ENCODE measurements at places on chromosomes 16 and 17.

DNA sequence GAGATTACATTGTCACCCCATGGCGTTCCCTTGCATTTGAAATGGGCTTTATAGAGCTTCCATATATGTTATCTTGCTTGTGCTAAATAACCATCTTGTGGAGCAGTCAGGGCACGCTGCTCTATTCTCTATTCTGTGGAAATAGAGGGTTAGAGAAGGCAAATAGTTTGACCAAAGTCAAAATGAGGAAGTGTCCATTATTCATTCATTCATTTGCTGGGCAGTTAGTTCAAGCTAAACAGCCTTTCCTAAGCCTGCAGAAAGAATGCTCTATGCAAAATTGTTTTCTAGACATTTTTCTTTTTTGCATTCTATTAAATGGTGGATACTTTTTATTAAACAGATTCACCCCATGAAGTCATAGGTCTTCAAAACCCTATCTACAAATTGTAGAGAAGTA lies 67.8 kb upstream of the ELAC2 start:
- no peak for DNase-seq

DNA sequence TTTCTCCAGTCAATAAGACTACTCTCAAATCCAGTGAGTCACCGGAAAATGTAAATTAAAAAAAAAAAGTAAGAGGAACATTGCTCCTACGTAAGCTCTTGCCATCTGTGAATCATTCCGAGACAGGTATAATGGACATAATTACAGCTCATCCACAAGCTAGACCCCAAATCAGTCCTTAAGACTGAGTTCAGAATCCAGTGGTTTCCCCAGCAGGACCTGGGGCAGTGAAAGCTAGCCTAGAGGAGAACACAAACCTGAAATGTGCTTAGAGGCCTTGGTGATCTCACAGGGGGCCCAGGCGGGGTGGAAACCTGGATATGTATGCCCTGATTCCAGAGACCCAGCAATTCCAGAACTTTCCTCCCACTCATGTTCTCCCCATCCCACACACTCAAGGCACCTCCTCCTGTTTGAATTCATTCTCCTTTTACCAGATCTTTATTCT lies 132.0 kb downstream of the COPRS start:
- no peak for DNase-seq

DNA sequence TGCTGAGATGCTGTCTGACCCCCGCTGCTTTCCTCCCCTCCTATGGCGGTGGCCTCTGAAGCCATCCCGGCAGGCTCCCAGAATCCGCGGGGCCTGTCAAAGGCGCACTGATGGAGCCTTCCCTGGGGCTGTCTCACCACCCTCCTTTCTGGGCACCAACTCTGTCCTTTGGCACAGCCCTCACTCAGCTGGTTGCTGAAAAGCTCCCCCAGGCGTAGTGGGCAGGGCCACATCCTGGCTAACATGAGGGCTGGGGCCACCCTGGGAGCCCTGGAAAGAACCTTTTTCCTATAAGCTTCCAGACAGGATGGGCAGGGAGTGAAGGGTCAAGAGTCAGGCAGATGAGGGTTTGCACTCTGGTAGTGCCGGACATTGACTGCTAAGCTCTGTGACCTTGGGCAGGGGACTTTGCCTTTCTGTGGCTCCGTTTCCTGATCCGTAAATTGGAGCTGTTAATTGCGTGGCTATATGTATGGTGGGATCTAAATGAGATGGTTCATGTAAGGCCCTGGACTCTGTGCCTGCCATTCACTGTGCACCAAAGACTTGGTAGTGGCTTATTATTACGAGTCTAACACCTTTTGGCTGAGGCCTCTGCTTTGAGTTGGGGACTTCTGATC lies 27.6 kb upstream of the LASP1NB start:
- DNase-seq = no peak

GRCh38 chr17:2002767-2003329 lies 22.3 kb downstream of the RTN4RL1 start:
- no peak for DNase-seq

- no peak for DNase-seq
These were observed 10.2 kb upstream of the NATD1 start for GRCh38 chr17:21263376-21263775.

DNA sequence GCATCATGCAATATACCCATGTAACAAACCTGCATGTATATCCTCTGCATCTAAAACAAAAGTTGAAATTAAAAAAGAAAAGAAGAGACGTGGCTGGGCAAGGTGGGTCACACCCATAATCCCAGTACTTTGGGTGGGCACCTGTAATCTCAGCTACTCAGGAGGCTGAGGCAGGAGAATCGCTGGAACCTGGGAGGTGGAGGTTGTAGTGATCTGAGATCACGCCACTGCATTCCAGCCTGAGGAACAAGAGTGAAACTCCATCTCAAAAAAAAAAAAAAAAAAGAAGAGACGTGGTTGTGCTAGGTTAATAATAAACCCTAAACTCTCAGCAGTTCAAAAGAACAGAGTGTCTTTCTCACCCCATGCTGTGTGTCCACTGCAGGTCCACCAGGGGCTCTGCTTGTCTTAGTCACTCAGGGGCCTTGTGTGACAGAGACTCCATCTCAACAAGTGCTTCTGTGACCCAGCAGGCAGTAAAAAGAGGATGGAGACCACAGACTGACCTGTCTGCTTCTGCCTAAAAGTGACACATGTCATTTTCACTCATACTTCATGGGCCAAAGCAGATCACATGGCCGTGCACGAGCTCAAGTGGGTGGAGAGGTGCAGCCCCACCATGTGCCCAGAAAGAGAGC lies 22.3 kb upstream of the N4BP1 start:
- DNase-seq = no peak

DNA sequence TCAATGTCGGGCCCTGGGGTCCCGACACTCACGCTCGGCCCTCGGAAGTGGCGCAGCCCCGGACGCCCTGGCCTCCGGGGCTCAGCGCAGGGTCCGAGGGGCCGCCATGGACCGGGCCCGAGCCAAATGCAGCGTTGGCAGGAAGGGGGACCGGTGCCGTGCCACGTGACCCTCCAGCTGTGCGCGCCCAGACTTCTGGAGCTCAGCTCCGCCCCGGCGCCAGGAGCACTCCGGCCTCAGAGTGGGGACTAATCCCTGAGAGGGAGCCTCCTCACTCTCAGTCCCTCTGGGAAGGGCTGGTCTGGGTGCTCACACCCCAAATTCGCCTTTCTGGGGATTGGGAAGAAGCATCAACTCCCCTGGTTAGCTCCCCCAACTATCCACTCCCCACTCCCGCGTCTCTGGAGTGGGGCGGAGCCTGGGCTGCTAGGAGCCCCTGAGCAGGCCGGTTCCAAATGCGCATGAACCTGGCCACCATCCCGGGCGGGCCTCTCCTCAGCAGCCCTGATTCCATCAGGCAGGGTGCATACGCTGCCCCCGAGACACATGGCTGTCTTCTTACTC lies at the start of gene B3GNT9:
B3GNT9 (minus strand) TSS at position 166 of the 564 bp plus-strand sequence. CDS start 513 bp downstream, outside the sequence.
- DNase-seq = no peak

DNA sequence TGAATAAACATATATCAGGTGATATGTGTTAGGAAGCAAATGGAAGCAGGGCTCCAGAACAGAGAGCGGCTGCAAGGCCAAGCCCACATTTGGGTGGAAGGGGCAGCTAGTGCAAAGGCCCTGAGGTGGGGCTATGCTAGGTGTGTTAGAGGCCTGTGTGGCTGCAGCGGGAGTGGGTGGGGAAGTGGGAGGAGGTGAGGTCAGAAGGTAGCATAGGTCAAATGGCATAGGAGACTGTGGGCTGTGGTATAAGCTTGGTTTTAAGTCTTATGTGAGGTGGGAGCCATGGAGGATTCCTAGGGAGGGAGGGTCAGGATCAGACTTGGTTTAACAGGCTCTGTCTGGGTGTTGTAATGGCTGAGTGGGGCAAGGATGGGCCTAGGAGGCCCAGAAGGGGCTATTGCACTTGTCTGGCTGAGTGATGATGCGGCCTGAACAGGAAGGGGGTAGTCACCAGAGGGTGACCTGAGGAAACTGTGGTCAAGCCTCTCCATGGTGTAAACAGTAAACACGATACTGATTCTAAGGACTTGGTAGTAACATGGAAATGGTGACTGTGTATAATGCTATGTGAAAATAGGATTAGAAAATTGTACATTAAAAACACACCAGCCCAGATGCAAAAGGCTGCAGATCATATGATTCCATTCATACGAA lies 31.1 kb downstream of the RAI1 start:
- no peak for DNase-seq

GRCh38 chr16:81601008-81601428 lies 156.4 kb downstream of the CMIP start:
- no peak for DNase-seq

DNA sequence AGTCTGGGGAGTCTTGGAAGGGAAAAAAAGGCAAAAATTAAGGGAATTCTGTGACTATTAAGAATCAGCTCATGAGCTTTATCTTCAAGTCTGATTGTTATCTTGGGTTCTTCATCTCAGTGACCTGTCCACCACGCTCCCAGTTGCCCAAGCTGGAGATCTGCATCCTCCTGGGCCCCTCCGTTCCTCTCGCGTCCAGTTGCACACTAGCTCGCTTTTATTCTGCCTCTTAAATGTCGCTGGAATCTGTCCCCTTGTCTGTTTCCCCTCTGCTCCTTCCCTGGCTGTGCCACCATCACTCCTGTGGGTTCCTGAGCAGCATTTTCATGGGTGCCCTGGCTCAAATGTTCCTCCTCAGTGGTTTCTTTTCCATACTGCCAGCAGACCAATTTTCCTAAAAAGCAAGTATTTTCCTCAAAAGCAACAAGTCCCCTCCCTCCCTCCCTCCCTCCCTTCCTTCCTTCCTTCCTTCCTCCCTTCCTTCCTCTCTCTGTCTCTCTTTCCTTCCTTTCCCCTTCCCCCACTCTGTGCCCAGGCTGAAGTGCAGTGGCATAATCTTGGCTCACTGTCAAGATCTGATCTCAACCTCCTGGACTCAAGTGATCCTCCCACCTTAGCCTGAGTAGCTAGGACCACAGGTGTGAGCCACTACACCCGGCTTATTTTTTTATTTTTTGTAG lies 1.4 kb downstream of the ENDOV start:
- DNase-seq = no peak

GRCh38 chr16:34078691-34079090 lies 619.3 kb downstream of the TP53TG3F start:
- DNase-seq = no peak

GRCh38 chr16:80912651-80913050 lies 94.0 kb downstream of the CMC2 start:
- no peak for DNase-seq

Data from NCI-H748 treated with DMSO at 0.1 percent for 48 hours (cell line).